ENCODE measurements at places on chromosomes 12 and 14.

DNA sequence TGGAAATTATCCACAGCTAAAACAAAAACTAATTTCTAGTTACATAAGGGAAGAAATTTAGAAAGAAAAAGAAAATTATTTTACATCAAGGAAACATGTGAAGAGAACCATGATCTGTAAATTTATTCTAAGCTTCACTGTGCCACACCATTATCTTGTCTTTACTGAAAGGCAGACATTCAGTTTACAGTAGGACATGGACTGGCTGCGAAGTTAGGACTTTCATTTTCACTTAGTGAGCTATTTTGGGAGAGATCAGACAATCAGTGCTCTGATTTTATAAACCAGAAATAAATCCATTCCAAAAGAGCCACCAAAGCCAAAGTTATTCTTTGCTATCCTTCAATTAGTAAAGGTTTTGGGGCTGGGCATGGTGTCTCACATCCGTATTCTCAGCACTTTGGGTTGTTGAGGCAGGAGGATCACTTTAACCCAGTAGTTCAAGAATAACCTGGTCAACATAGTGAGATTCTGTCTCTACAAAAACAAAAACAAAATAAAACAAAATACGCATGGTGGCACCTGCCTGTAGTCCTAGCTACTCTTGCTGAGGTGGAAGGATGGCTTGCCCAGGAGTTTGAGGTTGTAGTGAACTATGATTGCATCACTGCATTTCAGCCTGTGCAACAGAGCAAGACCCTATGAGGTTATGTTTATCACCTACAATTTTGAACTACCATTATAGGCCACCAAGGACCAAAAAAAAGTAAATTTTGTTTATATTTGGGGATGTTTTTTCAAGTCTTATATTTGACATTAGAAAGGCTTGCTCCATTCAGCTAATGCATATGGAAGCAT is 1084.8 kb upstream of the ATXN7L3B start:
- DNase-seq = no peak

- no peak for DNase-seq
Observed at GRCh38 chr12:13171921-13172859, 24.3 kb upstream of the EMP1 start.

GRCh38 chr14:102493585-102493984 is 16.0 kb downstream of the ANKRD9 start:
- no peak for DNase-seq

DNA sequence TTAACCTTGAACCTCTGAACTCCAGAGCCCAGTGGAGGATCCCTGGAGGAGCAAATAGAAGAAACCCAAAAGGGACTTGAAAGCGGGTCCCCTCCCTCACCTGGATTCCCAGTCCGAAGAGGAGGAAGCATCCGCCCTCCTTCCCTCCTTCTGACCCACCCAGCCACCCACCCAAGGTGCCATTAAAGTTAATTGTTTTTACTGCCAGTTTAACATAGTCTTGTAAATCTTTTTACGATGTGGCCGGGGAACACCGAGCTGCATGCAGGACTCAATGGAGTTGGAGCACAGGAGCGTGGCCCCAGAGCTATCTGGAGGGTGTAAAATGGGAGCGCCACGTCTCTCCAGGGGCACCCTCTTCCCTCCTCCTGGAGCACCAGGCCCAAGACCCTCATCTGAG is 49.9 kb upstream of the TBX3 start:
- DNase-seq = no peak

- no peak for DNase-seq
Observed at GRCh38 chr12:9699898-9700605, 30.5 kb downstream of the CLEC2D start.

- no peak for DNase-seq
Observed at GRCh38 chr14:55697414-55697861, 117.4 kb downstream of the KTN1 start.

GRCh38 chr12:113140706-113141105 is 5.1 kb upstream of the RASAL1 start:
- no peak for DNase-seq

- peak; percentile 4 for DNase-seq
Observed at GRCh38 chr14:44912041-44912869, 49.5 kb downstream of the KLHL28 start.

DNA sequence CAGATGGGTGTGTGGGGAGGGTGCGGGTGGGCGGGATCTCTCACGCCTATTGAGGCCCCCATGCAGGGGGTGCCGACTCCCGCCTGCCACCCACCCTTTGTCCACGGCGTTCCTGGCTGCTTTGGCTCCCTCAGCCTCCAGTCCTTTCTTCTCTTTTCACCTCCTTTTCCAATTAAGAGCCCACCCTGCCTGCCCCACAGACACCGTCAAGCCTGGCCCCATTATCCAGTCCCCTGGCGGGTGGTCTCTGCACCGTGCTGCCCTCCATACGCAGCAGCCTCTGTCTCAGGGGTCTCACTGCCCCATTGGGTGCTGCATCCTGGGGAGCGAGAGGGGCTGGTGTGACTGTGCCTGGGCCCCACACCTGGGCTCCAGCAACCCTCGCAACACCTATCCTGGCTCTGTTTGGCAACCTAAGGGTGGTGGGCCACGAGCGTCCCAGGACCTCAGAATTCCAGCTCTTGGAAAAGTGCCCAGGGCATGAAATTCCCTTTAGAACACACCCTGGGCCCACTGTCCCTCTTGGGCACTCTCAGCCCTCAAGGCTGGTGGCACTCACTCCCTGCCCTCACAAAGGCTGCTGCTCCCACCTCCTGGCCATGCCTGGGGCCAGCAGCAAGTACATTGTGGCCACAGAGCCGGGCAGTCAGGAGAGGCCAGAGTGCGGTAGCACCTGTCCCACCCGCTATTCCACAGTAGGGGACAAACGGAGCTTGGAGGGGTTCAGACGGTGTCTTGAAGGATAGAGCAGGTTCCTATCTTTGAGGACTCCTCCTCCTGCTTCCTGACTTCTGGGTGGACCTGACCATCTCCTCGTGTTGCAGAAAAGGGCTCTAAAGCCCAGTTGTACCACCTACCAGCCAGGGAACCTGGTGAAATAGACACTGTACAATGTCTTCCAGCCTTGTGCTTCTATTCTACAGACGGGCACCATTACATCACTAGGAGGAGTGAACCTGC is 114.1 kb downstream of the KIF26A start:
- DNase-seq = no peak

DNA sequence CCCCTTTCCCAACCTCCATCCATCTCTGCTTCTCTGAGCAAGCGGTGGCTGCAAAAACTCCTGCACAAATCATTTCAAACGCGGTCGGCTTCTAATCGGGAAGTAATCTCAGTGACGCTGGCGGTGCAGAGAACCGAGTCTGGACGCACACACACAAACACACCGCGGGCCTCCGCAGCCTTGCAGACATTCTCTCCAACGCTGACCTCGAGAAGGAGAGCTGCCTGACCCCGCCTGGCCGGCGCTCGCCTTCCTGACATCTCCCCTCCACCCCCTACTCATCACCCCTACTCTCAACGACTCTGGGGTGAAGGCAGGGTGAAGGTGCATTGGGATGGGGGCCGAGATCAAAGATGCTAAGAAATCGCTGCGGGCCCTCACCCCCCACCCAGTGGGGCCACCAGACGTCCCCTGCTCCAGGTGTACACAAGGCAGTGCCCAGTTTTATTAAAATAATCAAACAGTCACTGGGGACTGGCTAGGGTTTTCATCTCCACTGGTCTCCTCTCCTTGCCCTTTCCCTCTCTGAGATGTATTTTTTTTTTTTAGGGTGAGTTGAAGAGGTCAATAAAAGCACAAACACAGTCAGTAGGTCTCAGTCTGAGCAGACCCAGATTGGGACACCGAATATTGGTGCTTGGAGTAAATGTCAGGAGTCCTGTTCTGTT is 506 bp upstream of the TBX5 start:
- no peak for DNase-seq

DNA sequence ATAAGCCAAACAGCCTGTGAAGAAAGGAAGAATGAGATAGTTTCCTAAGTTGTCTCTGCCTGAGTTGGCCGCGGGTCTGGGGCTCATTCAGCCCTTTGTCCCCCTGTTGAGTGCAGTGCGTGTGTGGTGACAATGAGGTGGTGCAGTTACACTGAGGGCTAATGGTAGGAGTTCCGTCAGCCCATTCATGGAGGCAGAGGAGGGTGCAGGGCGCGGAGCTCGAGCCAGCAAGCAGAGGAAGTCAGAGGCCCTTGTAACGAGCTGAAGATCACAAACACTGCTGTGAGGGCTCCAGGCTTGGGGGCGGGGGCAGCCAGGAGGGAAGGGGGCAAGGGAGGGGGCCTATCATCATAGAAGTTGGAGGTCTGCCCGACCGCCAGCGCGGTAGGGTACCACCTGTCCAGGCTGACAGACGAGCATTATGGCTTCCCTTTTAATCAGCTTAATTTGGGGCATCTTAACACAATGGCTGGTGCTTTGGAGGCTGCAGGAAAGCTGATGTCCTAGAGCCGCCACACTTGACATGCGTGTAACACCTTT is 20.5 kb downstream of the CCND2 start:
- DNase-seq = no peak

DNA sequence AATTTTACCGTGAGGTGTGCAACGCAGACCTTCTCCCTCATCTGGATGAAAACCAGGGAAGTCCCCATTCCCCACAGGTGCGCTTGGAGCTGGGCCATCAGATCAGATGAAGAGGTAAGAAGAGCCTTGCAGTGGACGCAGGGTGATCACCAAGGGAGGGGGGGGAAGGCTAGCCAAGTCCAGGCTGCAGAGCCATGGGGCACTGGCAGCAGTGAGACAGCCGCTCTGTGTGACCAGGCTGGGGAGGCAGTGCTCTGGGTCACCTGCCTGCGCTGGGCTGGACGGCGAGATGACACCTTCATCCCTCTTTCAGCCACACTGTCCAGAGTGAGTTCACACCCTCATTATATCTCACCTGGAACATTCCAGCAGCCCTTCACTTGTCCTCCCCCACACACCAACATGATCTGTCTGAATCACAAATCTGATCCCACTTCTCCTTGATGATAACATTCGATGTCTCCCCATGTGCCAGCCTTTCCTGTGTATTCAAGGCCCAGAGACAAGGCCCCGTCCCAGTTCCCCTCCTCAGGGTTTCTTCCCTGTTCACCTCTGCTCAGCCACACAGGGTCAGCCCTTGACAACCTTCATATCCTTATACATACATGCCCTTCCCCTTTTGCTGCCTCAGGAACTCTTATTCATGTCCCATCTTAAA is 65.9 kb upstream of the VASH1 start:
- no peak for DNase-seq

- no peak for DNase-seq
Observed at GRCh38 chr12:90368081-90368480, 586.9 kb downstream of the CCER1 start.
